ENCODE measurements at places on chromosomes 2 and 18. TPM values are rescaled to one million over a fixed set of nuclear protein-coding genes. Genes with fewer than 3 reads are reported as not detected.

DNA sequence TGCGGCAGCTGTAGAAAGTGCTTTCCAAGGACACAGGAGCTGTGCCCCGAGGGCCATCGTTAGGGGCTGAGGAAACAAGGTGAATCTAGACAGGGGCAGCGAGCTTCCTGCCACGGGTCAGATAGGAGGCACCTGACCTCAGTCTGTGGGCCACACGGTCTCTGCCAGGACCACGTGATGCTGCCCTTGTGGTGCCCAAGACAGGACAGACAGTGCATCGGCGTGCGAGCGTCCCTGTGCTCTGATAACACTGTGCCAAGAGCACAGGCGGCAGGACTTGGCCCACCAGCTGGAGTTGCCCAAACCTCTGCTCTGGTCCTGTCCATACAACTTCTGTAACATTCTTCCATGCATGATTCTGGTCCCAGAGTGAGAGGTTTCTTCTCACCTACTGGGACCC is 225.4 kb downstream of the TWIST2 start:
- DNase-seq: no peak

- no peak for DNase-seq
Observed at GRCh38 chr2:136075476-136075875, 42.5 kb downstream of the CXCR4 start.

GRCh38 chr2:20593072-20594034 is 57.5 kb downstream of the HS1BP3 start:
- DNase-seq: no peak

DNA sequence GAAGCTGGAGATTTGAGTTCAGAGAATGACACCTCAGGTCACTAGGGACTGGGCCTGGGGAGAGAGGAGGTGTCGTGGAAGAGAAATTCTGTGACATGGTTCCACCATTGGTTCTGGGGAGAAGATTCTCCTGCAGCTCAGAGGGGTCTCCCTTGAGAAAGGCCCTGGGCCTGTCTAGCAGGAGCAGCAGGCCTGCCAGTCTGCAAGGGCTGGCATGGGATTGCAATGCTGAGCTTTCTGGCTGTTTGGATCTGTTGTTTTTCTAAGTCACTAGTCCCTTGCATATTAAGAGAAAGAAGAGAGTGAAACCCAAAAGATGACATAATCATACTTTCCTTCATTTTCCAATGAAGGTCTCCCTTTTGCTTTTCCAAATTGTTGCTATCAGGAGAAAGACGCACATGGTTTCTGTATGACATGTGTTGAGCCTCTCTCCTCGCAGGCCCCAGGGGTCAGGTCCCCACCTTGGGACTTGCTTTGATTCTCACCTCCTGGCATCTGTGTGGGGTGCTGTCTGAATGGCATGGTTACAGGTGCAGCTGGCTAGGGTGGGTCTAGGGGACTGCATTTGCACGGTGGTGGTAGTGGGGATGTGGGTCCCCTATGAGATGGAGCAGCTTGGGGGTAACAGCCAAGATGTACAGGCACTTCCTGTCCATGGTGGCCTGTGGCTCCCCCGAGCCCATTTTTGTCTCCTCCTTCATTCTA is 117.8 kb downstream of the GLI2 start:
- no peak for DNase-seq

DNA sequence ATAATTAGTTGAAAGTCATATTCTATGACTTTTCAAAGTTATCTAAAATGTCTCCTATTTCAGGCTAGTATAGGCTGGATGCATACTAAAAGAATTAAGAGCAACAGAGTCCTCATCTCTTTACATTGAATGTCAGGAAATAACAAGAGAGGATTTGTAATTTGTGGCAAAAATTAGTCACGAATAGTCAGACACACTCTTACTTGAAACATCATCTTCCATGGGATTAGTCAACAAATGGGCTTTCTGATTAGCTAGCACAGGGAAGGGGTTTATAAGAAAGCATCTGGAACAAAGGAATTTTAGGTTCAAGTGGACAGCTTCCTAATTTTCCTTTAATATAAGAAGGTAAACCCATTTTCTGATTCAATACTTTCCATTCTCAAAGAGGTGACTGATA is 330.3 kb upstream of the MEX3C start:
- no peak for DNase-seq

- DNase-seq: no peak
Observed at GRCh38 chr18:37304012-37304680, 261.5 kb downstream of the CELF4 start.

DNA sequence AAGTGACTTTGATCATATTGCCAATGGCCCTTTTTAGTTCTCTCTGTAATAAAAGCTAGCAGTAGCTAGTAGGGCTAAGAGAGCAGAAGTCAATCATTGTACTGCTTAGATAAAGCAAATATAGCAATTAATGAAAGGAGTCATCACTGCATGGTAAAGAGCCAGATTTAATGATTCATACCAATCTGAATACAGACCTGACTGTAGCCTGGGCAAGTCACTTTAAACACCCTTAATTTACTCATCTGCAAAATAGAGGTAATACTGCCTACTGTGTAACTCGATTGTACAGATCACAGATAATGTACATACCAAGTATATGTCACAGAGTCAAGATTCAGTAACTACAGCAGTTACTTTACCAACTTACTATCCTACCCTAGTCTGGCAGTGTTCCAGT is 63.6 kb downstream of the ASXL2 start:
- DNase-seq: no peak

DNA sequence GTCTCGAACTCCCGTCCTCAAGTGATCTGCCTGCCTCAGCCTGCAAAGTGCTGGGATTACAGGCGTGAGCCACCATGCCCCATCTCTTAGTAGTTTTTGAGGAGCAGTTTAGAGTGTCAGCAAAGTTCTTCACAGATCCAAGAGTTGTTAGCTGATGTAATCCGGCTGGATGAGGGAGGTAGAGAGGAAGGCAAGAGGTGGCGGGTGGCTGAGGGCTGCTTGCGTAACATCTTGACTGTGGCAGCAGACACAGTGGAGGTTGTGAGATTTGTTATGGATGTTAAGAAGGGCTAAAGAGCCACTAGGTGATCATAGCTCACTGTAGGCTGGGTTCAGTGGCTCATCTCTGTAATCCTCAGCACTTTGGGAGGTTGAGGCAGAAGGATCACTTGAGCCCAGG is 19.5 kb upstream of the FAM136A start:
- DNase-seq: no peak

DNA sequence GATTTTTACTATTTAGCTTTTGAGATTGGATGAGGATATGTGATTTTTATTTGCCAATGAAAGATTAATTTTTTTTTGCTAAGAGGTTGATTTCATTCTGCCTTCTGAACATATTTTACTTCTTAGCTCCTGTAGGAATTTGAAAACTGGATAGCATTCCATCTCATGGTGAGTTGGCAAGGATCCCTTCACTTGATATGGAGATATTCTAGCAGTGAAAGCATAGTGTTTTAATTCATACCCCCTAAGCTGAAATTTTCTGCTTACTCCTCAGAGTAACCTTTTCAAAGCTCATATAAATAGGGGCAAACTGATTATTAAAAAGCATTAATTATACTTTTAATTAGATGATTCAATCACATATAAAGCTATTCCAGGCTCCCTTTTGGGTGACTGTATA is 61.0 kb upstream of the KCNJ3 start:
- DNase-seq: no peak

GRCh38 chr2:65062843-65063825 is 6.9 kb downstream of the CEP68 start:
- DNase-seq: no peak

- no peak for DNase-seq
Observed at GRCh38 chr2:156982615-156983014, 274.9 kb upstream of the GALNT5 start.

DNA sequence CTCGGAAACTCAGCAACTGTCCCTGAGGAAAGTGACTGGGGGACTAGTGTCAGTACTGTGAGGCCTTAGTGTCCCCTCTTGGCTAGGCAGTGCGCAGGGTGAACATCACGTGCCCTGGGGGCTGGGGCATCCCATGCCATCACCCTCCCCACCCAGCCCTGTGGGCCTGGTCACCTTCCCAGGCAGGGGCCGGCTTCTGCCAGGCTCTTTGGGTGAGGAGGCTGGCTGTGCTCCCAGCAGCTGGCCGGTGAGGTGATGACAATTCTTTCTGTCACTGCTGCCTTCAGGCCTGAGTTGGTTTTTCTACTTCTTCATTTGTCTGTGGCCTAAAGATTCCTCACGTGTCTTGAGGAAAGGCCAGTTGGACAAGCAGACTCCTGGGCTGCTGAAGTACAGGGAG is 180.8 kb downstream of the KLHL29 start:
- DNase-seq: no peak

DNA sequence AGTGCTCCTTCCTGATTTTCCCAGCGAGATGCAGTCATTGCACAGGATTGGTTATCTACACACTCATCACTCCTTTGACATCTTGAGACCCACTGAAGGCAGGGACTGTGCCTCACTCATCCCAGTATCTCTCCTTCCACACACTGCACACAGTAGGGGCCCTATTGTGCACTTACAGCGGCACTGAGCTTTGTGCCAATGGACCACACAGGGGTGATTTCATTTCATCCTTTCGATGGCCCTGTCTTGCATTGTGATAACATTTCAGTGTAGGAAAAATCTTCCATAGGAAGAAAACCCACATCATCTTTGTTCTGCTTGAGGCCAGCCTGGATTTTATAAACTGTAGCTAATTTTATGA is 11.0 kb upstream of the LRRFIP1 start:
- DNase-seq: no peak

DNA sequence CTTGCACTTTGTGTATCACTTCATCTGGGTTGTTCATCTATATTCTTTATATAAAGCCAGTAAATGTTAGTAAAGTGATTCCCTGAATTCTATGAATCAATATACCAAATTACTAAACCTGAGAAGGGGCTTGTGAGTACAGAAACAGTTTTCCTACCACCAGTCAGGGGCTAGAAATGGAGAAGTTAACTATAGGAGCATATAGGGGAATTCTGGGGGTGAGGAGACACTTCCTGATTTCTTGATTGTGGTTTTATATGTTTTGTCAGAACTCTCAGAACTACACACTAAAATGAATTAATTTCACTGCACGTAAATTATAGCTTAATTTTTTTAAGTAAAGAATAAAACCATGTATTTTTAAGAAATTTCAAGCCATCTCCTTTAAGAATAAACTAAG is 93.7 kb downstream of the SESTD1 start:
- no peak for DNase-seq

DNA sequence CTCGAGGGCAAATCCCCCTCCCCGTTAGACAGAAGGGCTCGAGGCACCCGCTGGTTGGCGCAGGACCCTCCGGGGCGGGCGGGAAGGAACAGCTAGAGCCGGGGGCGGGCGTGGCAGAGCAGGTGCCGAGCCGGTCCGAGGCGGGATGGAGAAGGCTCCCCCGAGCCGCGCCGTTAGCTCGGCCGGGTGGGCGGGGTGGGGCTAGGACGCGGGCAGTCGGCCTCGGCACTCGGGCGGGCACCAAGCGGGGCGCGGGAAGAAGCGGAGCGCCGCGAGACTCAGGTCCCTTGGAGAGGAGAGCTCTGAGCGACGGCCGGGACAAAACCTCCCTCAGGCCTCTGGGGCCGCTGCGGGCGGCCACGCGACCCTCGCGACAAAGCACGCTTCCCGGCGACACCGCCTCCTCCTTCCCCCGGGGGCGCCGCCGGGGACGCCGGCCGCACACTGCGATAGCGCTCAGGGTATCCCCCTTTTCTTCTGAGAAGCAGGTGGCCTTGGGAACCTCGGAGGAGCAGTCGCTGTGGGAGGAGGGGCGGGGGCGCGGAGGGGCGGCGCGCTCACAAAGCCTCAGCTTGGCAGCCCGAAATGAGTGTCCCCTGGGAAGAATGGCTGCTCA is 721 bp downstream of the FHOD3 start:
- DNase-seq: no peak

DNA sequence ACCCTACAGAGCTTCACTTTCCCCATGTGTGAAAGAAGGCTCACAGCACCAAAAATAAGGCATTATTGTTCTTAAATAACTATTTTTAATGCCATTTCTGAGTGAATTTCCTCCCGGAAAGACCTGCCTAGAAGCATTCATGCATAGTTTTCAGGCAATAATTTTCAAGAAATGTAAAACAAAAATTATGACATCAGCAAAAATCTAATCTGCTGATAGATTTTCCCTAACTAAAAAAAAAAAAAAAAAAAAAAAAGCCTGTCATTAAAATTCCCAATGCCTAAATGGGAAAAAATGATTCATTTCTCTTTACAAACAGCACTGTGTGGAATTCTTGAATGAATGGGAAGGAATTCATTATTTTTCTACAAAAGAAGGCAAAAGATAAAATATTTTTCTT is 35.4 kb downstream of the ABCB11 start:
- DNase-seq: no peak

DNA sequence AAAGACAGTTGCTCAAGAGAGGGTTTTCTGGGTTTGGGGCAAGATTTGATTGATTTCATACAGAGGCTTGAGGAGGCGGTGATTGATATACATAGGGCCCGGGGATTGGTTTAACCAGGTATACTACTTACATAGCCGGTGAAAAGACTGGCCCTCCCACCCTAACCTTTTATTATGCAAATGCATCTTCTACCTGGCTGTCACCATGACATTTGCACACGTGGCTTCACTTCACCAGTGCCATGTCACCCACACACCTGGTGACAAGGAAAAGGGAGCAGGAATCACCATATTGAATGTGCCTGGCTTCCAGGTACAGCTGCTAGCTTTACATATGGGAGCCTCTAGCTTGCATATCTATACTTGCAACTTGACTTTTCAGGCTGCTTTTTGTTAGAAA is 9.7 kb downstream of the ERMN start:
- DNase-seq: no peak

- DNase-seq: no peak
Observed at GRCh38 chr2:240568678-240569522, 616 bp downstream of the RNPEPL1 start.

DNA sequence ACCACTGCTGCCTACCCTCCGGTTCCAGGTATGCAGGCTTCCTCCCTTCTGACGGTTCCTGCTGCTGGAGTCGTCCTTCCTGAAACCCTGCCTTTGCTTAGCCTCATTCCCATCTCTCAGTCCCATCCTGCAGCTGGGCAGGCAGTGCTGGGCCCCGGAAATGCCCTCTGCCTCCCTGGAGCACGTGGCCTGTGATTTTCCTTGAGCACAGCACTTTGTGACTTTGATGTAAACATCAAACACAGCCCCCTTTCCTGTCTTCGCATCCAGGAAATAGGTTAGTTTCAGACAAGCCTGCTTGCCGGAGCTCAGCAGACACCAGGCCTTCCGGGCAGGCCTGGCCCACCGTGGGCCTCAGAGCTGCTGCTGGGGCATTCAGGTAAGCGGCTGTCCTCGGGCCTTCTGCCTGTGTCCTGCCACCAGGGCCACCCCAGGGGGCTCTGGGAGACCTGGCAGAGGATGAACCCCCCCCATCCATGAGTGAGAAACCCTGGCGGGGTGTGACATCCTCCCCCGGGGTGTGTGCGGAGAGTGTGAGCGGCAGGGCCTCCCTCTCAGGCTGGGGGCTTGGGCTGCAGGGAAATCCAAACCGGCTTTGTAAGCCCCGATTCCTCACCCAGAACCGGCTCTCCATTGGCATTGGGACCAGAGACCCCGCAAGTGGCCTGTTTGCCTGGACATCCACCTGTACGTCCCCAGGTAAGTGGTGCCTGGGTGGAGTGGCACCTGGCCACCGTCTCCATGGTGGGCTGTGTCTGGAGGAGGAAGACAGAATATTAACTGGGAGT is at the start of gene ZAP70:
ZAP70 (plus strand) TSS at position 281 of the 788 bp plus-strand sequence. CDS start 10,461 bp downstream, outside the sequence.
- no peak for DNase-seq

The CCL20 gene
- not detected for polyA plus RNA-seq

The TSGA10 gene
- 0.42 TPM for polyA plus RNA-seq

The PCARE gene
- polyA plus RNA-seq: not detected

The TMEM198 gene
- polyA plus RNA-seq: 4.0 TPM

The TEX44 gene
- not detected for polyA plus RNA-seq

The LRRTM1 gene
- polyA plus RNA-seq: not detected

The SLC39A6 gene
- polyA plus RNA-seq: 99.2 TPM
